NCI-H774 (cell line): ENCODE measurements at places on chromosomes 13 and 19.

DNA sequence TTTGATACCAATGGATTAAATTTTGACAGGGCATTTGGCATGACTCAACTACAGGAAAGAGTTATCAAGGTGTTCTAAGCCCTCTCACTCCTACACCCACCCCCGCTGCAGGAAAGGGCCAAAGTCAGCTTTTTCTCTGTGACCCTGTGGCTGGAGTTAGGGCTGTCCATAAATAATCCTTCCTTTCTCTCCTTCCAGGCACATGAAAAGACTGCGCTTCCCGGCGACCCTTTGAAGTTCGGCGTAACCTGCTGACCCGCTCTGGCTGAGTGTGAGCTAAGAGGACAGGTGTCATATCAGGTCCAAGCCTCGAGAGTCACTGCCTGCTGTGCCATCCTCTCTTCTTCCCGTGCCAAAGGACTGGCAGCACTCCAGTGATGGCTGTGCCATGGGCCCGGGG, 25.6 kb downstream of the ZNF114 start:
- no peak for DNase-seq

GRCh38 chr19:55044771-55045716, 7.0 kb upstream of the GP6 start:
- DNase-seq = no peak

DNA sequence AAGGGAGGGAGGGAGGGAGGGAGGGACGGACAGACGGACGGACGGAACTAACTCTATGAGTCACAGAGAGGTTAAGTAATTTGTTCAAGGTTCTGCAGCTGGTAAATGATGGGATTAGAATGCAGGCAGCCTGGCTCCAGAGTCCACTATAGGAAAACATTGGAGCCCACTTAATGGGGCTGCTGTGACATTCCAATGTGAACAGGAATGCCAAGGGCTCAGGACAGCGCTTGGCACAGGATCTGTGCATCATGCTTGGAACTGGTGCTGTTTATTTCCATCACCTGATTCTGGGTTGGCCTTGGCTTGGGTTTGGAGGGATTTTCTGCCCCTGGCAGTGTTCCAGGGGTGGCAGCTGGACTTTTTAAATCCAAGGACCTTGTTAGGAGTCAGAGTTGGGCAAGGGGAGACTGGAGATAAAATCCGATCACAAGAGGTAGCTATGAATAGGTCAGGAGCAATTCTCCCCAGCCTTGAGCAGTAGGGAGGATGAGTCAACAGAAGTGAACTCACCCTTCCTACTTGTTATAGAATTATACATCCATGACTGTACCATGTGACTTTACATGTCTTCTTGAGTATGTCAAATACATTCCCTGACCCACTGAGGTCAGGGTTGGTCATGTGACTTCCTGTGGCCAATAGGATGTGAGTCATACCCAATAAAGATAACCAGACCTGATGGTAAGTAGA, 7.8 kb upstream of the HIF3A start:
- no peak for DNase-seq

DNA sequence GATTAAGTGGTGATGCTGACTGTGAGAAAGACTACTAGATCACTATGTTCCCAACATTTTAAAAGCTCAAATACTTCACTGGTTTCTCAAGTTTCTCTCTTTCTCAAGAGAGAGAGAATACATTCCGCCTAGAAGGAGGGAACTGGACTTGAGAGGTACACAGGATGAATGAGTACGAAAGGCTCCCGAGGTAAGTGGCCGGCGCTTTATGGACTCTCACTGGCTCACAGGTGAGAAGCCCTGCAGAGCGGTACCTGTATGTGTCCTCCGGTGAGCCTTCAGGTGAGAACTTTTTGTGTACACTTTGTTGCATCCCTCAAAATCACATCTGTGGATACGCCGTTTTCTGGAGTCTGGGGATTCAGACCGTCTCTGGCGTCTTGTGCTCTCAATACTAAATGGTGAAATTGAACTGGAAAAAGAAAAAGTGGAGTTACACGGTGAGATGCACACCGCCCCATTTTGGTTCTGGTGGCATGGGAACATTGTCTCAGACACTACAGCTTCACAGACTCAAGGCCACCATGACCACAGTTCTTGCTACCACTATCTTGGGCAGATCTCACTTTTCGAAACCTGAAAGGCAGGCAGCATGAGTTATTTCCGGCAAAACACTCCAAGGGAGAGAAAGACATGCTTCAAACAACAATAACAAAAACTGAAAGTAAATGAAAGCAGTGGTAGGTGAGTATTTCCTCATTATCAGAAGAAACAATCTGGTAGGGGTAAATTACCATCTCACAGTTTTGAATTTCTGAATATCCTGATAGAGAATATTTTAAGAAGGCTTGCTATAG, 418.9 kb downstream of the KLF12 start:
- no peak for DNase-seq

DNA sequence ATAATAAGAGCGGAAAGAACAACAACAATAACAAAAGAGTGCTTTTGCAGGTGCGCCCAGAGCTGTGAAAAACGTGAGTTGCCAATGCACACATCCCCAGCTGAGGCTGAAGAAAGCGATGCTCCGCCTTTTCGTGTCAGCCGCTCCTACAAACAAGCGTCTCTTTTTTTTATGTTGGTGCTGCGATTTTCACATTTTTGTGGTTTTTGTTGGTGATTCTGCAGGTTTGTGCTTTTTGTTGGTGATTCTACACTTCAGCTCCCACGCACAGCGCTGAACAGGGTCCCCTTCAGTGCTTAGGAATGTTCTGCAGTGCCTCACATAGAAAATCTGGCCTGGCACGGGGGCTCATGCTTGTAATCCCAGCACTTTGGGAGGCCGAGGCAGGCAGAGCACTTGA, 7.3 kb upstream of the SBK3 start:
- no peak for DNase-seq

- no peak for DNase-seq
These were observed 7.2 kb downstream of the PHF11 start for GRCh38 chr13:49502954-49503353.

DNA sequence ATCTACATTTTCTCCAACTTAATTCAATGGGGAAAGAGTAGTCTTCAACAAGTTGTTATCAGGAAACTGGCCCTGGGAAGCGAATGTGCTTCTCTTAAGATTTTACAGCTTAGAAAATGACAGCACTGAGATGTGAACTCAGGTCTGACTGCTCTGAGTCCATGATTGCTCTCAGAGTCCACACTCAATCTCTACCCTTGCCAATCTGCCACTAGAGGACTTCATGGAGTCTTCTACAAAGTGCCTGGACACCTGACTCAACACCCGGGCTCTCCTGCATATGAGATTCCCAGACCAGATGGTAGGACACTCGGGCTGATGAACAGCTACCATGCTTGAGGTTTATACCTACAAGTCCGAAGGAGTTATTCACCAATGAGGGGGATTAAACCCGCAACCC, 74.8 kb downstream of the ABCC4 start:
- DNase-seq = no peak

DNA sequence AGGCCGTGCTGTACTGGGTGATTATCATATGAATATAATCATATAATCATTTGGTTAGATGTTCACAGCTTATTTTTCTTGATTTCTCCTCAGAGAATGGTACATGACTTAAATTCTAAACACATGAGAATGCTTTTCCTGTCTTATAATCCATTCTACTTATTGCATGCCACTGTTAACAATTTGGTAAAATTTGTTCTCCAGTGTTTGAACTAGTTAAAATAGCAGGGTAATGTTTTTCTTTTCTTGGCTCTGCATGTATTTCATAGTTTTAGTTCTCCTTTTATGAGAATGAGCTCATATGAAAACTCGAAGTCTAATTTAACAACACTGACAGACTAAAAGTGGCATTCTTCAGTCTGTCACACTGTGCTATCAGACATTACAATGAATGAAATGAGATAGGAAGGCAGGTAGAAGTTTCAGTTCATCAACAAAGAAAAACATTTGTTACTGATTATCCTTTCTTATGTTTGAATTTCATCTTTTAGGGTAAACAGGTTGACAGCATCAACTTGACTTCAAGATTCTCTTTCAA, 10.2 kb downstream of the SPRYD7 start:
- no peak for DNase-seq

DNA sequence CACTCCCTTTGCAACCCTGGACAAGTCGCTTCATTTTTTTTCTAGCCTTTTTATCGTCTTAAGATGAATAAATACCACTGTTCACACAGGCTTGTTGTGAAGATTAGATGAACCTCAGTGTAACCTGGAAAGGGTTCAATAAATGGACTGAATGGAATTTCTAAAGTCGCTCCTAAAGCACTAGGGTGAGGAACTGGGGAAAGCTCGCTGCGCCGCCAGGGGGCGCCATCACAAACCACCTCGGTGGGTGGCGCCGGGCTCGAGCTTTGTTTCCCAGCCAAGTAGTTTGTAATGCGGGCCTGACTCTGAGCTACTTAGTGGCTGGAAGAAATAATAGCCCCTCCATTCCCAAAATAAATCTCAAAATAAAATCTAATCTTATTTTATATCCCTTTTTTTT, 2.2 kb upstream of the CEACAM6 start:
- no peak for DNase-seq

- no peak for DNase-seq
These were observed 191.6 kb downstream of the SHISA2 start for GRCh38 chr13:25860265-25860664.

GRCh38 chr13:70432276-70432805, 324.1 kb upstream of the KLHL1 start:
- DNase-seq = no peak

GRCh38 chr13:20699715-20700114, 3.8 kb upstream of the IL17D start:
- DNase-seq = no peak

- DNase-seq = no peak
These were observed 14.0 kb downstream of the GRAMD1A start for GRCh38 chr19:35013820-35014754.

- DNase-seq = no peak
These were observed 805.7 kb downstream of the DIAPH3 start for GRCh38 chr13:59358014-59358413.

DNA sequence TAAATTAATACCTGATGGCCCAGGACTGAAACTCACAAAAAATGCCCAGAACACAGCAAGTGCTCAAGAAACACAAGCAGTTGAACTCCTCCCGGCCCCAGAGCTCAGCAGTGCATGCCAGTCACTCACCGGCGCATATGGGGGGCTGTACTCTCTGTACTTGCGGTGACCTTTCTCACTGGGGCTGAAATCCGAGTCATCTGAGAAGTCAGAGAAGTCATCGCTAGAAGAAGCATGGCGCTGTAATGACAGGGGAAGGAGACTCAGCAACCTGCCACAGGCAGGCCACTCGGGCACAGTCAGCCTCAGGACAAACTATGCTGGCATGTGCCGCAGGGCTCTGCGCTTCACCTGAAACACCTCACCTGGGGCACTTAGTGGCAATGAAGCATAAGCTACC, 19.7 kb downstream of the ZC3H4 start:
- no peak for DNase-seq

- DNase-seq = no peak
These were observed 48.3 kb upstream of the KLF12 start for GRCh38 chr13:74182491-74182890.

DNA sequence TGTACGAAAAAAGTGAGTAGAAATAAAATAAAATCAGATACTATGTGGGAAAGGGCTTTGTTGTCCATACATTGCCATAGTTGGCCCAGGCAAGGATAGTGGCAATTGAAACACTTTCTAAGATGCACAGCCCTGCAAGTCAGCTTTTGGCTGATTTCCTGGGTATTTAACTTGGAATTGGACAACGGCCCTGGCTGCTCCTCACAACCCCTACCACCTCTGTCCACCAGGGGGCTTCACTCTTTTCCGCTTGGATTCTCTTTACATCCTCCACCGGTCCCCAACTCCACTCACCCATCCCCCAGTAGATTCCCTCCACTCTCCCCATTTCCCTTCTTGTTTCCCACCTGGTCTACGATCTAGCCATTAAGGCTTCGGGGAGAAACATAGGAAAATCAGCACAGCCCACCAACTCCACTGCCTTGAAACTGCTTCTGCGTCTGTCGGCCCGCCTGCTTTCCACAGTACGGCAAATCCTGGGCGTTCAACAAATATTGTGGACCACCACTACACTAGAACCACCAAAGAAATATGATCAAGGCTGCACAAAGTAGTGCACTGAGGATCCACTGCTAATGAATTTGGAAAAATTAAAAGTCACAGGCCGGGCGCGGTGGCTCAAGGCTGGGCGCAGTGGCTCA, 48.6 kb upstream of the GTF3A start:
- DNase-seq = no peak

DNA sequence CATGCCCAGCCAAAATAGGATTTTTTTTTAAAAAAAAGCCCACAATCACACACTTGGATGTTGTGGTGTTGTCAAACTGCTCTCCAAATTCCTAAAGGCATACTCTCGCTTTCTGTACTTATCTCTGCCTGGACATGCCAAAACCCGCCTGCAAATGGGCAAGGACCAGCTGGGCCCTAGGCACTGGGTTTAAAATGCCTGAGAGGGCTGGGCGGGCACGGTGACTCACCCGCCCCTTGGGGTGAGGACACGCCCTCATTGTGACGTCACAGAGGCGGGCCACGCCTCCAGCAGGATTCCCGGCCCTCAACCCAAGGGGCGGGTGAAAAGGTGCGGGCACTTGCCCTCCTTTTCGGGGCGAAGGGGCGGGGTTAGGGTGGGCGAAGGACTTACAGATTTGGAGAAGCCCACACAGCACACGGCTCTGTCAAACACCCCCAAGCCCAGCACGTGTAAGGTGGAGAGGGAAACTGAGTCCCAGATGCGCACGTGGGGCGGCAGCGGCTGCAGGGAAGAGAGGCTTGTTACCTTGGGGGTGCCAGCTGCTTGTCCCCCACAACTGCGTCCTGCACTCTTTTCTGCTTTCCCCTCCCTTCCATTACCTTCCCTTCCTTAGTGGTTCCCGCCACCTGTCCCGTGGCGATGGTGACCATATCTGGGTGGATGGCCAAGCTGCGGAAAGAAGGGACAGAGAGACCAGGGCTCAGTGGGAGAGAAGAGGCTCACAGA, 6.6 kb downstream of the EML2 start:
- DNase-seq = peak; percentile 62

DNA sequence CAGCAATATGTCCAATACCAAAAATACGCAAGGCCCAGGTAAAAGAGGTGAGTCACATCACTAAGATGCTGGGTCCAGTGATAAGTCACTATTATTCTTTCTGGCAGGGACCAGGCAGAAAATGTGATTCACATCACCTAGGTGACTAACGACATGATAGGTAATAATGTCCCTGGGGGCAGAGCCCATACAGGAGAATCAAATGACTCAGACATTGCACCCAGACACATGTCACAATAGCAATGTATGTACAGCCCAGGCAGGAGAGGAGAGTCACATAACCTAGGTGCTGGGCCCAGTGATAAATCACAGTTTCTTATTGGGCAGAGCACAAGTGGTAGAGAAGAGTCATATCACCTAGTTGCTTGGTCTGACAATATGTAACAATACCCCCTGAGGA, 28.9 kb upstream of the ZNF729 start:
- no peak for DNase-seq
